ENCODE measurements at places on chromosomes 2 and 18.
A peak's percentile ranks its signal among the peaks of the same experiment; 100 is the strongest.

DNA sequence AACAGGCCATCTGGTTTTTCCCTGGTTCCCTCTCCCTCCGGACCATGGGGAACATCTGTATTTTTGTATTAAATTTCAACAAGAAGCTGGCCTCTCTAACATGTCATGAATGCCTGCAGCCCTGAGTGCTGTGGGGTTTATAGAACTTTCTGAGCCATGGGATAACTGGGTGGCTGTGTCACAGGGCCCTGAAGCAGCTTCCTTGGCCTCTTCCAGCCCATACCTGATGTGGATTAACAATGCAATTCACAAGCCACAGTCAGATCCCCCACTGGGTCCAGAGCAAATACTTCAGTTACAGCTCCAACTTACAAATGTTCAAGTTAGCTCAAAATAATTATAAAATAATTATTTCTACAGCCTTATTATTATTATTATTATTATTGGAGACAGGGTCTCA is 307.8 kb upstream of the CELF4 start:
- no peak for DNase-seq

DNA sequence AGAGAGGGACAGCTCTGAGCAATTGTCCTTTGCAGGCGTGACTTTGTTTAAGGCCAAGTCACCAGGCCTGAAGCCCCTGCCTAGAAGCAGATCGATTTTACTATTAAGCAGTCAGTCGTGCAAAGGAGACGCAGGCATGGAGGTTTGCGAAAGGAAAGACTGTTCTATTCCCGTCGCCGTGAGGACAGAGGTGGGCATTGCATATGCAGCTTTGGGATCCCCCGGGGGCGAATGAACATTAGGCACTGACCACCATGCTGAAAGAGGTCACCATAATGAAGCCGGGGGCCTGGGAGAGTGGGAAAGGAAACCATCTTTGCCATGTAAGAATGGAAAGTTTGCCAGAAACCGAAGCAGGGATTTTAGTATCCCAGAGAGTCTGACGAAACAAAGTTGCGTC is 231.6 kb downstream of the BCL11A start:
- DNase-seq = no peak

DNA sequence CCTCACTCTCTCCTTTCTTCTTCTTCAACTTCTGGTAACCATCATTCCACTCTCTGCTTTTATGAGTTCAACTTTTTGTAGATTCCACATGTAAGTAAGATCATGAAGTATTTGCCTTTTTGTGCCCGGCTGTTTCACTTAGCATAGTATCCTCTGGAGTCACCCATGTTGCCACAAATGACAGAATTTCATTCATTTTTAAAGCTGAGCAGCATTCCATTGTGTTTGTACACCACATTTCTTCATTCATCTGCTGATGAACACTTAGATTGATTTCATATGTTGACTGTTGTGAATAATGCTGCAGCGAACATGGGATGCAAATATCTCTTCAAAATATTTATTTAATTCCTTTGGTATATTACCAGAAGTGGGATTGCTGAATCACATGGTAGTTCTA is 133.6 kb upstream of the ERBB4 start:
- no peak for DNase-seq

- no peak for DNase-seq
Measured at GRCh38 chr2:69589973-69590652, 53.4 kb downstream of the AAK1 start.

DNA sequence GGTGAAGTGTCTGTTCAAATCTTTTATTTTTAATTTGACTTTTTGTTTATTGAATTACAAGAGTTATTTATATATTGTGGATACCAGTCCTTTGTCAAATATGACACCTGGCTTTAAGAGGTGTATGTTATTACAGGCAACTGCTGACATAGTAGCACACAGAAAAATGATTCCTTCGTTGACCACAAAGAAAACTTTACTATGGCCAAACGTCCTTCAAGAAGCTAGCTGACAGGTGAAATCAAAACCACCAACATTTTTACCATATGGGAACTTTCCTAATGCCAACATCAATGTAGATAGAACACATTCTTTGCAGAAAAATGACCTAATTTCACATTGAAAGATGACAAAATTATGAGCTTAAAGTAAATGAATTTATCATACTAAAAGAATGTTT is 6.4 kb upstream of the SRBD1 start:
- no peak for DNase-seq

GRCh38 chr18:70411307-70411706 is 122.5 kb downstream of the SOCS6 start:
- no peak for DNase-seq

- no peak for DNase-seq
Measured at GRCh38 chr18:62523255-62523588, 397 bp downstream of the ZCCHC2 start.

DNA sequence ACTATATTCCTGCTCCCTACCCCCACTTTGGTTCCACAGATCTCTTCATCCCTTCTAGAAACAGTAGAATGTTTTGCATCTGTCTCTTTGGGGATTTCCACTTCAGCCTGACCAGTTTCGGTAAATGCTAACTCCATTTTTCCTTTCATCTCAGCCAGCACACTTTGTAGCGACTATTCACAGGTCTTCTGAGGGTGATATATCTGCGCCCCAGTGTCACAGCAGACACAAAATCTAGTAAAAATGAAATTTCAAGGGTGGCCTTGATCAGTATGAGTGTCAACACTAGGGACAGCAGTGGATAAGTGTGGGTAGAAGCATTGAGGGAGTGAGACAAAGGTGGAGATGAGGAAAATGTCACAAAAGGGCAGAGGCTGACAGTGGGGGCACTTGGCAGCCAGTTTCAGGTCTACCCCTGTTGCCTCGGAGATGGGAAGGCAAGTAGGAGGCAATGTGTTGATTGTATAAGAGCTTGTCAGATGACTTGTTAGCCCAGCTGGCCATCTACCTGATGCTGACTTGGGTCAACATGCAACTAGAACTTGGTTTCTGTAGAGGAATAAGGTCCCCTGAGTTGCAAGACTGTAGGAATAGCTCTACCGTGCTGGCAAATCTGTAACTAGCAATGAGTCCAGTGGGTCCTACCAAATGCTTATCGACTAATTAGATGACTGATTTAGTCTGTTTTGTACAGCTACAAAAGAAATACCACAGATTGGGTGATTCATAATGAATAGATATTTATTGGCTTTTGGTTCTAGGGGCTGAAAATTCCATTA is 60.7 kb downstream of the CXCR4 start:
- DNase-seq = no peak

DNA sequence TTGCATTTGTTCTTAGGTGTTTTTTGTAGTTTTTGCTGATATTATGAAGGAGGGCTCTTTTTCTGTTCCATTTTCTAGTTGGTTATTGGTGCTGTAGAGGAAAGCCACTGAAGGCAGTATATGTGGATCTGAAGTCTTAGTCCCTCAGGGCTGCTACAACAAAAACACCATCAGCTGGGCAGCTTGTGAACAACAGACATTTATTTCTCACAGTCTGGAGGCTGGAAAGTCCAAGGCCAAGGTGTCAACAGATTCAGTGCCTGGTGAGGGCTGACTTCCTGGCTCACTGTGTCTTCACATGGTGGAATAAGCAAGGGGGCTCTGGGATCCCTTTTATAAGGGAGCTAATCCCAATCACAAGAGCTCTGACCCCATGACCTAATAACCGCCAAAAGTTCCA is 31.4 kb upstream of the HDAC4 start:
- DNase-seq = no peak

GRCh38 chr2:240214790-240215675 is 74.6 kb upstream of the OTOS start:
- no peak for DNase-seq

DNA sequence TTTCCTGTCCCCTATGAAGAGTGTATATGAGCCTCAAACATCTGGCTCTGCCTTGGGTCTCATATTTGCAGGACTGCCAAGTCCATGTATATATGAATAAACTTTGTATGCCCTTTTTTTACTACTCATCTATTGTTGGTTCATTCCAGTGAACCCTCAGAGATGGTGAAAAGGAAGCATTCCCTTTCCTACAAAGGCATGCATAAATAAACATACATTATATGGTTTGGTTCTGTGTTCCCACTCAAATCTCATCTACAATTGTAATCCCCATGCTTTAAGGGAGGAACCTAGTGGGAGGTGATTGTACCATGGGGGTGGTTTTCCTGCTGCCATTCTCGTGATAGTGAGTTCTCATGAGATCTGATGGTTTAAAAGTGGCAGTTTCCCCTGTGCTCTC is 534.2 kb downstream of the SPAG16 start:
- no peak for DNase-seq

GRCh38 chr2:207073801-207074678 is 91.7 kb downstream of the KLF7 start:
- DNase-seq = no peak

DNA sequence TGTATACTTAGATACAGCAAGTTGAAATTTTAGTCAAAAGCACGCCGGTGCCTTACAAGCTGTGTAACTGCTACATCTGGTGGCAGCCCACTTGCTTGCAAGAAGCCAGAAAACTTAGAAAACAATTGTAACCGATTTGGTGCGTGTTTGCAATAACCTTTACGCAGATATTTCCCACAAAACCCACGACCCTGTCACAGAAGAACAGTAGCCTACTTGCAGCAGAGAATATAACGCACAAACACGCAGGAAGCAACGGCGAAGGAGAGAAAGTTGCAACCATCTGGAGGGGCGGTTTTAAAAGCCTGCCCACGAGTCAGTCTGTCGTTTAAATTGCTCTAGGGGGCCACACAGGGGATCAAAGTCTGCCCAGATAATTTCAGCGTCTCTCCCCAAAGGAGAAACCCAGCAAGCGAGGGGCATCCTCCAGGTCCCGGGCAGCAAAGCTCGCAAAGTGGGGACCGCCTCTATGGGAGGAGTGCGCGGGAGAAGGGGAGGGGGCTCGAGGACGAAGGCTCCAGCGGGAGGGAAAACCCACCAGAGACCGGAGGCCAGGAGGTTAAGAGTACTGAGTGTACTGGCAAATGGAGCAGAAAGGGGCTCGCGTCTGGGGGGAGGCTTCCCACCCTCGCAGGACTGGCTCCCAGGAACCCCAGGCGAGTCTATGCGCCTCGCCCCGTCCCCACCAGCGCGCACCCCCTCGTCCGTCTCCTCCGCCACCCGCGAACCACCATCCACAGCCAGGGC is 1.1 kb downstream of the TLK1 start:
- peak; percentile 43 for DNase-seq

DNA sequence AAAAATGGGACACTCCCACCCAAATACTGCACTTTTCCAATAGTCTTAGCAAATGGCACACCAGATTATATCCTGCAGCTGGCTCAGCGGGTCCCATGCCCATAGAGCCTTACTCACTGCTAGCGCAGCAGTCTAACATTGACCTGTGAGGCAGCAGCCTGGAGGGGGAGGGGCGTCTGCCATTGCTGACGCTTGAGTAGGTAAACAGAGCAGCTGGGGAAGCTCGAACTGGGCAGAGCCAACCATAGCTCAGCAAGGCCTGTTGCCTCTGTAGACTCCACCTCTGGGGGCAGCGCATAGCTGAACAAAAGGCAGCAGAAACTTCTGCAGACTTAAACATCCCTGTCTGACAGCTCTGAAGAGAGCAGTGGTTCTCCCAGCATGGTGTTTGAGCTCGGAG is 110.4 kb downstream of the CTIF start:
- DNase-seq = no peak

DNA sequence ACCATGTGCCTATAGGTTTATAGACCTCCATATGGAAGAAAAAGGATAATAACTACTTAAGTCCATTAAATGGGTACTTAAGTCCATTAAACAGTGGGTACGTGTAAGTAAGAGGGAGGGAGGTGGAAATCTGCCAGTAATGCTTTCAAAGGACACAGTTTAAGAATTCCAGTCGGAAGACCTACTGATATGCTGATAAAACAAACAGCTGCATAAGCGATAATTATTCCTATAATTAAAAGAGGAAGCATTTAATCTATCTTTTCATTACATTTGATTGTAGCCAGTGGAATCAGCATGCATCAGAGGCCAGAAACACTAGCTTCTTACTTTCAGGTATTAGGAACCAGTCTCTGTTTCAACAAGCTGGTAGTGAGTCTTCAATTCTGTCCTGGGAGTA is 96.4 kb upstream of the DDX18 start:
- no peak for DNase-seq

GRCh38 chr2:42810971-42811811 is 18.8 kb upstream of the HAAO start:
- peak; percentile 60 for DNase-seq

GRCh38 chr2:124267794-124268193 is 242.7 kb downstream of the CNTNAP5 start:
- DNase-seq = no peak

DNA sequence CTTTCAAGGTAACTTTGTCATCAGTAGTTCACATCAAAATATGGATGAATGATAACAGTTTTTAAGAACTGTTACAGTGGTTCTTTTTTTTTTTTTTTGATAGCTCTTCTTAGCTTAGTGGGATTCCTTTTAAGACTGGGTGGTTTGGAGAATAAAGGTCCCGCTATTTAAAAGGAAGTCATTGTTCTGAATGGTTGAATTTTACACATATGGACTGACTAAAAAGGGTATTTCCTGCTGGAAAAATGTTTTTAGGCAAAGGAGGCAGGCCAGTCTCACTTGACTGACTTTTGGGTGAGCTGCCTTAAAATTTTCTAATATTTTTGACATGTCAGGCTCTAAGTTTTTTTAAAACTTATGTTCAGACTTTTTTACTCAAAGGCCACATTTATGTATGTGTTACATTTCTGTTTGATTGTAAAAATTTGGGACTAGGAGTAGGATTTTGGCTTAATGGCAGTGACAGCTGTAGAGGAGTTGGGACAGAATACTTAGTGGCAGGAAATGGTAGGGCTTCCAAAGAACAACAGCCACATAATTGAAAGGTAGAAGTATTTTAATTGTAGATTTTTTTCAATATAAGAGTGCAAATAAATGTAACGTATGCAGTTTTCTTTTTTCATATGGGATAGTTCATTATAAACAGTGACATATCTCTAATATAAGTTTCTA is 13.7 kb downstream of the VAPA start:
- DNase-seq = no peak

- DNase-seq = peak; percentile 30
Measured at GRCh38 chr2:151350579-151351195, 6.7 kb upstream of the TNFAIP6 start.

DNA sequence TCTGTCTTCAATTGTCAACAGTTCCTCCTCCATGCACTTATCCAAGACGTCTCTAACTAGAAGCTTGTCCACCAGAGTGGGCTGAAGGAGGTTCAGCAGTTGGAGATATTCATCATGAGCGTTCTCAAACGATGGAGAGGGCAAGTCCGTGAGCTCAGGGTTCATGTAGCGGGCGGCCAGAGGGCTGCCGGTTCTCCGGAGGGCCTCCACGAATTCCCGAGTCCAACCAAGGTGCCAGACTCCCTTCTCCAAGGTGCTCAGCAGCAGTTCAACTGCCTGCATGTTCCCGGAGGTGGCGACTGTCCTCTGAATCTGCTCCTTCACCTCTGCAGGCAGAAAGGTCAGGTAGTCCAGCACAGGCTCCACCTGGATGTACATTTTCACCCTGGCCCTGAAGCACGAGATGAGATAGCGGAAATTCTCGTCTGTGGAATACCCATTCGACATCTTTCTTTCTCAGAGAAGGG is 590 bp downstream of the IFIH1 start:
- DNase-seq = peak; percentile 40

GRCh38 chr2:42752314-42752713 is 11.6 kb downstream of the OXER1 start:
- DNase-seq = peak; percentile 3

All from AG20443 (cell line).